ENCODE measurements at places on chromosomes 4 and X.
A peak's percentile ranks its signal among the peaks of the same experiment; 100 is the strongest.

- H3K27me3 ChIP-seq = no peaks in the 10 kb centered on the region
- no peak overlapping the region for H3K4me3 ChIP-seq
- no peak for DNase-seq
Measured at GRCh38 chr4:173424899-173425805, 26.2 kb upstream of the SCRG1 start.

GRCh38 chr4:35565640-35566039 lies 678.7 kb downstream of the ARAP2 start:
- H3K27me3 ChIP-seq = no peaks in the 10 kb centered on the region
- H3K4me3 ChIP-seq = no peak overlapping the region
- no peak for DNase-seq
- H3K36me3 ChIP-seq = no peaks in the 10 kb centered on the region

GRCh38 chr4:89496851-89497250 lies 189.3 kb upstream of the GPRIN3 start:
- no peaks in the 10 kb centered on the region for H3K36me3 ChIP-seq
- peaks cover 27% of the 10 kb centered on the region for H3K4me1 ChIP-seq
- H3K4me3 ChIP-seq = no peak overlapping the region
- no peak for DNase-seq
- H3K27me3 ChIP-seq = no peaks in the 10 kb centered on the region
- H3K27ac ChIP-seq = peak overlapping the region; percentile 46

- H3K36me3 ChIP-seq = no peaks in the 10 kb centered on the region
- no peaks in the 10 kb centered on the region for H3K27me3 ChIP-seq
- no peak overlapping the region for H3K27ac ChIP-seq
Measured at GRCh38 chrX:111609206-111609605, 71.8 kb upstream of the ALG13 start.

DNA sequence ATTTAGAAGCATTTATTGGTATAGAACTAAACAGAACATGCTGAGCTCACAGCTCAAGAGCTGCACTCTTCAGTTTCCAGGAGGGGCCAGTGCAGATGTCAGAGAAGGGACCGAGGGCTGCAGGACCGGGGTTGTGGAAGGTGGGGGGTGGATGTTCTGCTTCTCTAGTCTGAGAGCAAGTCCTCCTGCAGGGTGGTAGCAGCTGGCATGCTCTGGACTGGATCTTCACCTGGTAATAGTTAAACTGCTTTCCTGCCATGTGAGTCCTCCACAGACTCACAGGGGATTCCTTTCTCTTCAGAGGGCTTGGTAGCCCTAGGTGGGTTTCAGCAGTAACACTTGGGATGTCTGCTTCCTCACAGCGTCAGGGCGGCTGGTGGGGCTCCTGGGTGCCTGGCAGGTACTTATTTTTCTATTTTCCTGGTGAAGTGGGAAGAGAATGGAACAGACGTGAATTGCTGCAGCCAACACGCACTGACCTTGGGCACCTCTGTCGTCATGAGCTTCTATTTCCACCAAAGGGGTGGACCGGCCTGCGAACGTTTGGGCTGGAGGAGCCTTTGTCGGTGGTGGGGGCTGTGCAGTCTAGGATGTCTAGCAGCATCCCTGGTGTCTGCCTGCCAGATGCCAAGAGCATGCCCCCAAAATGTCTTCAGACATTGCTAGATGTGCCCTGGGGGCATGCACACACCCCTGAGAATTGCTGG lies 2.5 kb downstream of the MAEA start:
- DNase-seq = no peak
- H3K36me3 ChIP-seq = peaks cover 21% of the 10 kb centered on the region
- no peak overlapping the region for H3K4me3 ChIP-seq
- H3K27ac ChIP-seq = no peak overlapping the region

- no peak for DNase-seq
- H3K4me3 ChIP-seq = no peak overlapping the region
Measured at GRCh38 chr4:122384245-122384644, 5.4 kb downstream of the ADAD1 start.

DNA sequence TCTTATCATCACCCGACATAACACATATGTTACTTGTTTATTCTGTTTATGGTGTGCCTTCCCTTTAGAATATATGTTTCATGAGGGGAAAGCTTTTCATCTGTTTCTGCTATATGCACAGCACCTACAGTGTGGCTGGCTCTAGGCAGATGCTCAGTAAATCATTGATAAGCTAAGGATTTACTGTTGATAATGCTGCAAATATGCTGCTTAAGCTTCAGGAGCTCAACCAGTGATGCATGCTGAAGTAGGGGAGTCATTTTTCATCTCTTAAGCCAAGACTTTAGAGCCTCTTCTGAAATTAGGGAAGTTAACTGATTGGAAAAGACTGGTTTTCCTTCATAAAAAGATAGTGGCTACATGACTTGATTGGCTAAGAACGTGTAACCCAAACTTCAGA lies 16.4 kb downstream of the FAT4 start:
- H3K4me3 ChIP-seq = no peak overlapping the region
- no peaks in the 10 kb centered on the region for H3K27me3 ChIP-seq
- H3K27ac ChIP-seq = no peak overlapping the region
- DNase-seq = no peak

DNA sequence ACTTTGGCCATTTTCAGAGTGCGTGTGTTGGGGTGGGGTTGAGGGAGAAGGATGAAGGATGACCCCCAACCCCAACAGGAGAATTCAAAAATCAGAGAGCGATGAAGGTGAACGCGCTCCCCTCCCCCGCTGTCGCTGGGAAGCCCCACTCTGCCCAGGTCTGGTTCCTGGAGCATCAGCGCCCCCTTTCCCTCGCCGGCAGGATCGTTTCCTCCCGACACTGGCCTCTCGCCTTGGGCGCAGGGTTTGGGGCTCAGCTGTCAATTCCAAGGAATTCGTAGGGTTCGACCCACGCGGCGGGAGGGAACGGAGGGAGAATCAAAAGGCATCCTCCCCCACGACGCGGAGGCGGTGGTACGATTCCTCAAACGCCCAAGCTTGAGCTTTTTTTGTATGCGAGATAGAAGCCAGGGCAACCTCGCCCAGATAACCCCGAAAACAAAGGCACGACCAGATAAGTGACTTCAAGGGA lies 1.0 kb upstream of the PDGFRA start:
- H3K27me3 ChIP-seq = peaks cover 68% of the 10 kb centered on the region
- no peak for DNase-seq
- peaks cover 3% of the 10 kb centered on the region for H3K4me1 ChIP-seq
- no peaks in the 10 kb centered on the region for H3K36me3 ChIP-seq

DNA sequence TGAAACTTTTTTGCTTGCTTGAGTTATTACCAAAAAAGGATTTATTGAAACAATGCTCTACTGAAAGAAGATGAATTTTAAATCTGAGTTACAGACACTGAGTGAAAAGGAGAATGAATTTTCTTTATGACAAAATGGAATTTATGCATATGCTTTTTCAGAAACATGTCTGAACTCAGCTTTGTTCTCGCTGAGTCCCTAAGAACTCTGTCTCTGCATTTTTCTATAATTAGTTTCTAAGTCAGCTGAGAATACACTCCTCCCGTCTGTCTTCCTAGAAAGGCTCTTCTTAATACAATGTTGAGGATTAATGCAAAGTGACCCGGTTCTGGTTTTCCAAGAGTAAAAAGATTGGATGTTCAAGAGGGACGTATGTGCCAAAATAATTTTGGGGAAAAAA lies 463.5 kb downstream of the NKX6-1 start:
- H3K4me3 ChIP-seq = no peak overlapping the region
- H3K36me3 ChIP-seq = no peaks in the 10 kb centered on the region
- DNase-seq = no peak
- no peaks in the 10 kb centered on the region for H3K27me3 ChIP-seq
- H3K4me1 ChIP-seq = no peaks in the 10 kb centered on the region
- H3K27ac ChIP-seq = no peak overlapping the region

DNA sequence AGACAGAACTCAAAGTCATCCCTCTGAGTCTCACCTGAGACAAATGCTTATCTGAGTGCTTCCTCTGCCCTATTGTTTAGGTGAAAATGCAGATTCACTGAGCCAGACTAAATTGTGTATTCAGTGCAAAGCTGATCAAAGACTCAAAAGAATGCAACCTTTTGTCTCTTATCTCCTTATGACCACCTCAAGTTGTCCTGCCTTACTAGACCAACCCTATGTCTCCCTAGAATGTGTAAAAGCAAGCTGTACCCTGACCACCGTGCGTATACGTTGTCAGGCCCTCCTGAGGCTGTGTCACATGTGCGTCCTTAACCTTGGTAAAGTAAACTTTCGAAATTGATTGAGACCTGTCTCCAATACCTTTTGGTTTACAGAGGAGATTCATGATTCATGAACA lies 63.6 kb upstream of the SH3RF1 start:
- H3K4me3 ChIP-seq = no peak overlapping the region
- no peaks in the 10 kb centered on the region for H3K36me3 ChIP-seq
- peaks cover 24% of the 10 kb centered on the region for H3K4me1 ChIP-seq
- H3K27me3 ChIP-seq = no peaks in the 10 kb centered on the region
- no peak for DNase-seq

GRCh38 chr4:76977736-76978350 lies 28.3 kb downstream of the SEPTIN11 start:
- DNase-seq = no peak
- H3K4me1 ChIP-seq = peaks cover 11% of the 10 kb centered on the region
- H3K4me3 ChIP-seq = no peak overlapping the region
- peak overlapping the region; percentile 39 for H3K27ac ChIP-seq
- H3K36me3 ChIP-seq = peaks cover 4% of the 10 kb centered on the region

- H3K27me3 ChIP-seq = no peaks in the 10 kb centered on the region
- H3K36me3 ChIP-seq = no peaks in the 10 kb centered on the region
- no peak overlapping the region for H3K4me3 ChIP-seq
- no peak overlapping the region for H3K27ac ChIP-seq
- H3K4me1 ChIP-seq = peaks cover 5% of the 10 kb centered on the region
Measured at GRCh38 chr4:138894011-138894410, 121.6 kb upstream of the NOCT start.

GRCh38 chr4:105944540-105944939 lies 49.3 kb downstream of the NPNT start:
- H3K4me3 ChIP-seq = no peak overlapping the region
- no peak overlapping the region for H3K27ac ChIP-seq
- DNase-seq = no peak
- H3K36me3 ChIP-seq = no peaks in the 10 kb centered on the region
- H3K4me1 ChIP-seq = no peaks in the 10 kb centered on the region

DNA sequence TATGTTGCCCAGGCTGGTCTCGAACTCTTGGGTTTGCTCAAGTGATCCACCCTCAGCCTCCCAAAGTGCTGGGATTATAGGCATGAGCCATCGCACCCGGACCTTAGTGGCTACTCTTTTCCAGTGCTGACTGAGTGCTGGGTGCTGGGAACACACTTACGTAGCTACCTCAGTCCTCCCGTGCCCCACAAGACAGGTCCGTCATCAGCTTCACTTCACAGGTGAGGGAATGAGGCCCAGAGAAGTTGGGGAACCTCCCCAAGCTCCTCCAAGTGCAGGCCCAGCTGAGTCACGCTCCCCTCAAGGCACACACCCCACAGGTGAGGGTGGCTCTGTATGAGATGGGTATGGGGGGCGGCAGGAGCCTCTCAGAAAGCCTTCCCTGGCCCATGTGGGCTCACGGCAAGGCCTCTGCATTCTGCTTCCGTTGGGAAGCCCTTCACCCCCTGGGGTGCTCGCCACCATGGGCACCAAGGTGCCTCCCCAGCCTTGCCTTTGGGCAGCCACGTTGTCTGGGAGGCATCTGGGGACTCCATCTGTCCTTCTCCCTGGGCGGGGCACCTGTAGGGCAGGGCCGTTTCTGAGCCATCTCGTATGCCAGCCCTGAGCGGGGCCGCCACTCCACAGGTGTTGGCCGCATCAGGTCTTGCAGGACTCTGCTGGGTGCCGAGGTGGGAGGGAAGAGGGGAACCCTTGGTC lies 28.4 kb downstream of the NSG1 start:
- H3K4me3 ChIP-seq = no peak overlapping the region
- H3K36me3 ChIP-seq = peaks cover 8% of the 10 kb centered on the region
- DNase-seq = no peak
- no peaks in the 10 kb centered on the region for H3K27me3 ChIP-seq
- H3K27ac ChIP-seq = no peak overlapping the region
- H3K4me1 ChIP-seq = no peaks in the 10 kb centered on the region

DNA sequence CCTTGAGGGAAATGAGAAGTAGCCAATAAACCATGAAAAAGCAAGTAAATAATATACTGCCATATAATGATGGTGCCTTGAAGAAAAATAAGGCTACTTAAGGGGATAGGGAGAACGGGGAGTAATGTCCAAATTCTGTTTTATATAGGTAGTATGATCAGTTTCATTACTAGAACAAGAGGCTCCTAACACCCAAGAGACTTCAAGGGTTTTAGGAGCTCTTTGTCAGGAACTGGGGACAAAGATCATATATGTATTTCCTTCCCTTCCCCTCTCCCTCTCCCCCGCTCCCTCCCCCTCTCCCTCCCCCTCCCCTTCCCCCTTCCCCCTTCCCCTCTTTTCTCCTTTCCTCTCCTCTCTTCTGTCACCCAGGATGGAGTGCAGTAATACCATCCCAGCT lies 127.3 kb downstream of the PTPN13 start:
- no peaks in the 10 kb centered on the region for H3K27me3 ChIP-seq
- no peak overlapping the region for H3K27ac ChIP-seq
- peaks cover 7% of the 10 kb centered on the region for H3K4me1 ChIP-seq
- no peak overlapping the region for H3K4me3 ChIP-seq
- no peak for DNase-seq

GRCh38 chr4:55819634-55820033 lies at the start of gene EXOC1L:
EXOC1L (plus strand) TSS chr4:55819790; CDS start chr4:55820027, 237 bp downstream.
- no peak within 1 kb of the TSS for H3K4me3 ChIP-seq
- H3K27me3 ChIP-seq = no peaks in the 10 kb centered on the region
- no peak within 1 kb of the TSS for H3K27ac ChIP-seq
- H3K36me3 ChIP-seq = no peaks in the 10 kb centered on the region
- no peaks in the 10 kb centered on the region for H3K4me1 ChIP-seq

DNA sequence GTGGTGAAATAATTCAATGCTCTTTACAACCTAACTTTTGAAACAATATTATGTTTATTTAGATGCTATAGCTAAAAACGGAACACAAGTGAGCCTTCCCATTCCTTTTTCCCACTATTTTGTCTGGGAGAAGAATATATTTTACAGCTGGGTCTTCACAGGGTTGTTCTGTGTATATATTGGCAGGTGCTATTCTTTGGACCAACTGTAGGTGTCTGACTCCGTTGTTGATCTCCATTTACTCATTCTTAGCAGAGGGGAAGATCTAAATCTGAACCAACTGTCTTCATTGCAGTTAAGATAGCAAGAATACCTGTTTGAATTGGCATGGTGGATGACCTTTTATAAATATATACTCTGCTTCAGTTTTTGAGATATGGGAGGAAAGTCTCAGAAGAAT lies 257.4 kb downstream of the CFAP299 start:
- no peaks in the 10 kb centered on the region for H3K4me1 ChIP-seq
- no peak for DNase-seq
- H3K27me3 ChIP-seq = no peaks in the 10 kb centered on the region
- no peak overlapping the region for H3K4me3 ChIP-seq
- no peaks in the 10 kb centered on the region for H3K36me3 ChIP-seq
- H3K27ac ChIP-seq = no peak overlapping the region

DNA sequence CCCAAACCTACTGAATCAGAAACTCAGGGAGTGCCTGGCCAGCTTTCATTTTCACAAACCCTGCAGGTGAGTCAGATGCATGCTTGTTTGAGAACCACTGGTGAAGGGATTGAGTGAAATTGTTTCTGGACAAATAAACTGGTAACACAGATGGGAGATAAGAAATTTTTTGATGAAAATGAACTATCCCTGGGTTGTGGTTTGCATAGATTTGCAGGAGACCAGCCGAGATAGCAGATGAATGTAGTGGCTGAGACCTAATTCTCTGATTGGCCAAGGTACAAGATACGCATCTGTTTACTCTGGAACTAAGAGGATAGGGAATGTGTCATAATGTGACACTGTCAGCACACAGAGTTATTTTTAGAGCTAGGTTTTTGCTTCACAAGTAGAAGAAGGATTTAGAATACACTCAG lies 117.8 kb upstream of the NOCT start:
- no peak for DNase-seq
- H3K4me3 ChIP-seq = no peak overlapping the region
- H3K36me3 ChIP-seq = no peaks in the 10 kb centered on the region
- H3K27me3 ChIP-seq = no peaks in the 10 kb centered on the region
- no peak overlapping the region for H3K27ac ChIP-seq

All from RWPE2 (cell line).